Brain microvascular endothelial cell (primary cell): ENCODE measurements at places on chromosomes 16 and 17.

- DNase-seq = no peak
Observed at GRCh38 chr16:58493756-58494431, 6.0 kb upstream of the NDRG4 start.

DNA sequence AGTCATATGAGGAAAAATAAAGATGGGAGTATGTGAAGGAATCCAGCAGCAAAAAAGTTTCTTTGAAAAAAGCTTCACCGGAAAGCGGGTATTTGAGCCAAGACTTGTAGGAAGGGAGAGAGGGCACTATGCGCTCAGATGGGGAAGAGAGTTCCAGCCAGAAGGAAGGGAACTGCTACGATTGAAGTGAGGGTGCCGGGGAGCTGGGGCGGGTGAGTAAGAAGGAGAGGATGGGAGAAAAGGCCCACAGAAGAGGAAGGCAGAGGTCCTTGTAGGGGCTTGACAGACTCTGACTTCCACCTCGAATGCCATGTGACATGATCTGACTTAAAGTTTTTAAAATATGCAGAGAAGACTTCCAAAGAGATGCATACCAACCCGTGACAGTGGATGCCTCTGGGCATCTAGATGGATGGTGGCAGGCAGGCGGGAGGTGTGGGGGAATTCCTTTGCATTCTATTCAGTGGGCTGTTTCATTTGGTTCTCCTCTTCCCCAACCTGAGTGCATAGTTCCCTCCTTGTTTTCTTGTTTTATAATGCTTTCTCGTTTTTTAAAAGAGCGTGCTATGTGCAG lies 44.9 kb downstream of the CDRT4 start:
- DNase-seq = no peak

DNA sequence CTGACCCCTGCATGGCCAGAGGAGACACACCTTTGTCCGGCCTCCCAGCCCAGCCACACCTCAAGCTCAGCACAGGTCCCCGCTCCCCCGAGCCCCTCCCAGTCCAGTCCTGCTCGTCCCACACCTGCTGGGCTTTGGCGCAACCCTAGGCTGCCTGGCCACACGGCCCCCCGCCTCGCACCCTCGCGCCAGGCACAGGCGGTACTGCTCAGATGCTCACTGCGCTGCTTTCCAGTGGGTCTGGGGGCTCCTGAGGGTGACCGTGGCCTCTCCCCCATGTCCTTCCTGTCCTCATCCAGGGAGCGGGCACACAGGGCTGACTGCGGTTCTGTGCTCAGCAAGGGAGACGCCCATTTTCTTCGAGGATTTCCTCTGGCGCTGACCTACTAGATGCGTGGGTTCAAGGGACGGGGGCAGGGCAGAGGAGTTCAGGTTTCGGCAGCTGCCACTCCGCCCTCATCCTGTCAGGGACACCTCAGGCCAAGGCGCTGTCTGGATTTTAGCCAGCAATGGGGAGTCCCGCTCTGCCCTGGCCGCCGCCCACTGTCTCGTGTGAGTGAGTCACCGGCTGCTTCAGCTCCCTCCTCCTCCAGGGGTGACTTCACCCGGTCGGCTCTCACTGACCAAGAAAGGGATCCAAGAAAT lies 118.0 kb upstream of the ZNF469 start:
- peak; percentile 98 for DNase-seq

DNA sequence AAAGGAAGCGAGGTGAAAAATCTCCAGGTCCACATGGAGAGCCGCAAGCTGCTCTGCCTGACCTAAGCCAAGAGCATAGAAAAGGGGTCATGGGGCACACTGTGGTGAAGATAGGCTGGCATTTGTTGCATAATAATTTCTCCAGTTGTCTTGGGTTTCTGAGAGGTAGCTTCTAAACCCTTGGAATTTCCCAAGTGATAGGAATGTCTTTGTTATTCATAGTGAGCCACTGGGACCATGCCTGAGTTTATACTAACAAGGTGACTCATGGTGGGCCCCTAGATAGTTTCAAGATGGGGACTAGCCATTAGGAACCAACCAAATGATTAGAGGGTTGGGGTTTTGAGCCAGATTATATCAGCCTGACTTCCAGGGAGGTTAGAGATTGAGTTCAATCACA lies 25.6 kb downstream of the SOST start:
- DNase-seq = peak; percentile 80

GRCh38 chr17:28896884-28897768 lies at the start of gene FLOT2:
Gene FLOT2, minus strand, starts transcription at chr17:28897733. Its CDS starts 159 bp downstream, at chr17:28897574.
- DNase-seq = no peak

- no peak for DNase-seq
Observed at GRCh38 chr17:80668375-80669148, 123.9 kb downstream of the RPTOR start.

- DNase-seq = no peak
Observed at GRCh38 chr16:18041864-18042834, 294.4 kb downstream of the NPIPA8 start.

DNA sequence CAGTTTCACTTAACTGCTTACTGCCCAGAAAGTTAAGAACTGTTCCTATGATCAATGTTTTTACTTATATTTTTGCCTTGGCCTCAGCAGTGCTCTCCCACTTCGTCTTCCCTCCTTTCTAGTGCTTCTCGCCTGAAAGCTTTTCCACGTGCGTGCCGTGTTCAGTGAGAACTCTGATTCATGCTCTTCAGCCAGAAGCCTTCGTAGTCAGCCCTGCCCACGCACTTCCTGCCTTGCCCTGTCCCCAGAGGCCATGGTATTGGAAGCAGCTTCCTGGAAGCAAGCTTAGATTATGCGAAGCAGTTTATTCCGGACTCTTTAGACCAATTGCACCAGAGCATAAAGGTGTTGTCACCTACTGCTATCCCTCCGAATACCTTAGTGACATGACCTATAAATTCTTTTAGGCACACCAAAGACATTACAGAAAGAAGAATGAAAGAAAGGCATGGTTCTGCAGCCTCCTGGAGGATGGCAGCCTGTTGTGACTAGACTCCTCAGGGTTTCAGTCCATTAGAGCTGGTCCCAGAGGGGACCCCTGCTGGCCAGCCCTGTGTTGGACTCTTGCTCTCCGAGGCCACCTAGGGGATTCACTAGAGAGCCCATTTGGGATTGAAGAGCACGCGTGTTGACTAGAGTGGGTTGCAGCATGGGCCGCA lies 105.2 kb downstream of the RPTOR start:
- peak; percentile 92 for DNase-seq

- no peak for DNase-seq
Observed at GRCh38 chr17:64162554-64162953, 32.6 kb upstream of the ERN1 start.

DNA sequence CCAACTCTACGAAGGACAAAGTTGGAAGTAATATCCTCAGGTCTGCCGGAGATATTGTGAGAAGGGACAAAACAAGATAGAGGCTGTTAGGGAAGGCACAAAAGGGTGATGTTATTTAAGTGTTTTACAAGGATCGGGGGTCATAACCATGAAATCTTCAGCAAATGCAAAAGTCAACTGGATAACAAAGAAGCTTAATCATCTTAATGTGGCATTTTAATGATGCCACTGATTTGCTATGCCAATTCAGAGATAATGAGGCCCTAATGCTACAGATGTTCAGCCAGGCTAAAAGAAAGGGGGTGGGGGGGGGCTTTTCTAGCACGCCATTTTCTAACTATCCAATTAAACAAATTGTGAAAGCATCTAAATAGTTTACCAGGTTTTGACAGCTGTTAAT lies 63.1 kb downstream of the IKZF3 start:
- no peak for DNase-seq

DNA sequence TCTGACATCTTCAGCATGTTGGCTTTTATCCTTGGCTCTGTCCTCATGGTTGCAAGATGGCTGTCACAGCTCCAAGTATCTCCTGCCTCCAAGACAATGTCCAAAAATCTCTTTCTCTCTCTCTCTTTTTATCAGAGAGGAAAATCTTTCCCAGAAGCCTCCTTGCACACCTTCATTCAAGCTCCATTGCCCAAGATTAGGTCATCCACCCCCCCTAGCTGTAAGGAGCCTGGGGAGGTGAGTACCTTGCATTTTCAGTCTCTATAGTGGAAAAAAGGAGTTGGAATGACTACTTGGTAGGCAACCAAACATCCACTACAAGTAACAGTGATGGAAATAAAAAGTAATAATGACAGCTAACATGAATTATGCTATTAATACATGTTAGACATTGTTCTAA lies 22.0 kb upstream of the NSMCE1 start:
- DNase-seq = no peak

- no peak for DNase-seq
Observed at GRCh38 chr16:68257251-68257905, 6.9 kb upstream of the SLC7A6 start.

GRCh38 chr17:4341616-4341977 lies 24.9 kb downstream of the UBE2G1 start:
- DNase-seq = no peak

DNA sequence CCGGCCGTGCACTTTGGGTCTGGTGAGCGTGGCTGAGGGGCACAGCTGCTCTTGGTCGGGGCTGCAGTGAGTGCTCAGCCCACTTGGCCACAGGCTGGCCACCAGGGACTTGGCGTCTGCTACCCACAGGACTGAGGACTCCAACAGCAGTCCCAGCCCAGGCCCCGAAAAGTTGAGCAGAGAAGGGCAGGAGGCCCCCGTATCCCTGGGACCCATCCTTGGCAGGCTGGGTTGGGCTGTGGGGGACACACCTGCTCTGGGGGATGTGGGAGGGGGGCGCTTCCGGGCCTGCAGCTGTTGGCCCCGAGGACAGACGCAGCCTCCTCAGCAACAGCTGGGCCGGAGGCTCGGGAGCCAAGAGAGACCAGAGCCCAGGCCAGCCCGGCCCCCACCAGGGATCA lies 19.4 kb upstream of the SSTR5 start:
- no peak for DNase-seq

GRCh38 chr17:70912716-70913485 lies 743.6 kb downstream of the KCNJ2 start:
- DNase-seq = no peak

GRCh38 chr17:81050645-81051625 lies 16.0 kb downstream of the BAIAP2 start:
- no peak for DNase-seq

DNA sequence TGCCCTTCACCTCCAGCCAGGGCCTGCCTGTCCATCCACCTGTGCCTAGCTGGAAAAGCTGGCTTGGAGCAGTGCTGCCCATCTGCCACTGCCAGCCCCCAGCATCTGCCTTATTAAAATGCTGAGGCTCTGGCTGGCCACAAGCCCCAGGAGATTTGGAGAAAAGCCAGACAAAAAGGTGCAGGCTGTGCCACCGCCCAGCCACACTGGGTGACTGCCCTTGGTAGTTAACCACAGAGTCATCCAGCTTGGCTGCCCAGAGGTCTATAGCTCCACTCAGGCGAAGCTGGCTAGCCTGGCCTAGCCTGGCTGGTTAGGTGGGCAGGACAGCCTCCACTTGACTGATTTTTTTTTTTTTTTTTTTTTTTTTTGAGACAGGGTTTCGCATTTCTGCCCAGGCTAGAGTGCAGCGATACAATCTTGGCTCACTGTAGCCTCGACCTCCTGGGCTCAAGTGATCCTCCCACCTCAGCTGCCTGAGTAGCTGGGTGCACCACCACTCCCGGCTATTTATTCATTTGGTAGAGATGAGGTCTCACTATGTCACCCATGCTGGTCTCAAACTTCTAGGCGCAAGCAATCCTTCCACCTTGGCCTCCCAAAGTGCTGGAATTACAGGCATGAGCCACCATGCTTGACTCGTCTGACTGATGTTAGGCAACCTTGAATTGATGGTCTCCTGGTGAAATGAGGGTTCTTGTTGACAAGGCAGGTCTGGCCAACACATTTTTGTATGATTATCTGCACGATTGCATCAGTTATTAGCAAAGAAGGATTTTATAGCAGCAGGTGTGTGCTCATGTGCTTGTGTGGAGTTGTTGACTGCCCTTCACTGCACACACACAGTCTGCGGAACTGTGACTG lies 103.8 kb downstream of the RAB11FIP4 start:
- DNase-seq = no peak

DNA sequence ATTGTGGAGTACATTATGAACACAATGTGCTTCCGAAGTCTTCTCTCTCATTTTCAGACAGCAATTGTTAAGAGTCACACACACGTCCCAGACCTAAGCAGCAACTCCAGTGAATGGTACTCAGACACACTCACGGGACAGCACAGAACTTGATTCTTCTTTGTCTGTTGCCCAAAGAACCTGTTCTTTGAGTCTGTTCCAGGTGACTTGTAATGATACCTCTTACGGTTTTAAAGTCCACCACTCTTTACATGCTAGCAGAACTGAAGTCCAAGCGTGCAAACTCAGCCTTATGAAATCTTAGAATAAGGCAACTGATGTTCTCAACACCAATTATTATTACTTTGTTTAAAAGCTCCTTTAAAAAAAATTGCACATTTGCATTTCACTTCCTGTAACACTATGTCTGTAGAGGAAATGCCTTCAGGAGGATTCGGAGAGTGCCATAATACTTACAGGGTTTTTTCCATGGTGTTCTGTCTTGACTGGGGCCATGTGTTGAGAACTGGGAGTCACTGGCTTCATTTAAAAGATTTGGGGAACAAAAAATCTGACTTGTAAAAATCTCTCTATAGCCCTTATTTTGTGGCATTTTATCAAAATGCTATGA lies 48.1 kb downstream of the MARF1 start:
- DNase-seq = no peak

DNA sequence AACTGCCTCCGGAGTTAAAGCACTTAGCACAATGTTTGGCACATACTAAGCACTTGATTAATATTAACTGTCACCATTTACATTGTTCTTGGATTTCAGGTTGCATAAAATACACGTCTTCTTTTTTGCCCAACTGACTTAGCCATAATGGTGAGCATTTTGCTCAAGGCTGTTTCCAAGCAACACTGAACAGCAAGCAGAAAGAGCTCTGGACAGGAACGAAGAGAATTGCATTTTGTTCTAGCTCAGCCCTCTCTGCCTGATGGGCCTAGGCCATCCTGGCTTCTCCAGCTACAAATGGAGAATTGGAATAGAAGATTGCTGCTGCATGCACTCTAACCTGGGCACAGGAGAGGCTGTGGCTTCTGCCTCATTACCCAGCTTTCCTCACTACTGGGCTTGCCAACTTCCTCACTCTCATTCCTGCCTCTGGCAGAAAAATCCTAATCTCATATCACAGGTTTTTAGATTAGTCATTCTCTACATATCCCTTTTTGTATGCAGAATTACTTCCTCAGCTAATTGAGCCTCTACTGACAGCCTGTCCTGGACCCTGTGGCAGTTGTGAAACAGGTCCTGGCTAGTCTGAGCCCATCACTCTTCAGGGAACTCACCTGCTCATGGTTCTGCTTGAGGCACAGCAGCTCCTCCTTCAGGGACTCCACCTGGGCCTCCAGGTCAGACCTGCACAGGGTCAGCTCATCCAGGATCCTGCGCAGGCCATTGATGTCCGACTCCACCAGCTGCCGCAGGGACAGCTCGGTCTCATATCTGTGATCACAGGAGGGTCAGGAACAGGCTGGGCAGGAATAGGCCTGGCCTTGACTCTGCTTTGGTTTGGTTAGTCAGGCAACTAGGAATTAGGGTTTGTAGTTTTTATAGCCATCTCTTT lies 2.5 kb downstream of the KRT33A start:
- no peak for DNase-seq

DNA sequence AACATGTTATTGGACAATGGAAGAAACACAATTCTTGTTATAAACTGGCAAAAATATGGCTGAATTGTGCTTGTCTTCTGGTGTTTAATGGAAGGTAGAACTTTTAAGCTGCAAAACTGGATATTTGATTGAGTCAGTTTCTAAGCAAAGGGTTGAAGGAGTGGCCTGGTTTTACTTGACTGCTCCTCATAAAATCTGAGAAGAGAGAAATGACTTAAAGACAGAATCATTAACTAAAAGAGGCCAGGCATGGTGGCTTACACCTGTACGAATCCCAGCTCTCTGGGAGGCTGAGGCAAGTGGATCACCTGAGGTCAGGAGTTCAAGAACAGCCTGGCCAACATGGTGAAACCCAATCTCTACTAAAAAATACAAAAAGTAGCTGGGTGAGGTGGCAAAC lies 770.7 kb downstream of the CDH11 start:
- no peak for DNase-seq

- DNase-seq = no peak
Observed at GRCh38 chr16:74264811-74265210, 31.8 kb upstream of the PSMD7 start.
